Upper lobe of right lung (tissue), 1 donor: ENCODE measurements at places on chromosomes 6 and 20. TPM values are rescaled to one million over a fixed set of nuclear protein-coding genes. Genes with fewer than 3 reads are reported as not detected.

DNA sequence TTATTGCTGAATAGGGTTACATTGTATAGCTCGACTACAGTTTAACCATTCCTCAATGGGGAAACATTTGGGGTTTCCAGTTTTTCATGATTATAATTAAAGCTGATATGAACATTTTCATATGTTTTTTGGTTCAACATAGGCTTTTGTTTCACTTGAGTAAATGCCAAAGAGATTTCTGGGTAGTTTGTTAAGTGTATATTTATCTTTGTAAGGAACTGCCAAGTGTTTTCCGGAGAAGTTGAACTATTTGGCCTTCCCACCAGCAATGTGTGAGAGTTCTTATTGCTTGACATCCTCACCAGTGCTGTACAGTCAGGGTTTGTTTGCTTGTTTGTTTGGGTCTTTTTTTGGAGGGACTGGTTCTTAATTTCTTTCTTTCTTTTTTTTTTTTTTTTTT is 83.7 kb upstream of the RALY start:
- no peak for DNase-seq

- DNase-seq: no peak
Observed at GRCh38 chr6:166586424-166587156, at the start of gene RAMACL. Gene RAMACL (minus strand): TSS chr6:166586678. CDS start chr6:166586477, 201 bp downstream.

DNA sequence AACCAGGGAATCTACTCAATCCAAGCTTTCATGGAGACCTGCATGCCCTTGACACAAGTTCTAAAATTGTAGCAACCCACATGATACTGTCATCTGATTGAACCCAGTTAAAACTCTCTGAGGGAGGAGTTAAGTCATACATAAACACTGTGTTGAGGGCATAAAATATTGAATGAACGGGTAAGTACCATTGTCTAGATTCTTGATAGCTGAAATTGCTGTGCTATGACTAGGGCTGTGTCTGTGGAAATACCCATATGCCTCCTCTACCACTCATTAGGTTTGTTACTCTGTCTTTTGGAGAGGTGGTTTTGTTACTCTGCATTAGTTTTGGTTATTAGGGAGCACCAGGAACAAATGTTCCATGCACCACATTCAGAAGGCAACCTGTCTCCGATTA is 7.6 kb downstream of the ENPP4 start:
- DNase-seq: no peak

- no peak for DNase-seq
Observed at GRCh38 chr6:137700751-137701477, 166.1 kb upstream of the TNFAIP3 start.

TGM3 gene
- total RNA-seq: not detected

LAMA2 gene
- total RNA-seq: 42.1 TPM
